ENCODE measurements at places on chromosomes 7 and 10.

DNA sequence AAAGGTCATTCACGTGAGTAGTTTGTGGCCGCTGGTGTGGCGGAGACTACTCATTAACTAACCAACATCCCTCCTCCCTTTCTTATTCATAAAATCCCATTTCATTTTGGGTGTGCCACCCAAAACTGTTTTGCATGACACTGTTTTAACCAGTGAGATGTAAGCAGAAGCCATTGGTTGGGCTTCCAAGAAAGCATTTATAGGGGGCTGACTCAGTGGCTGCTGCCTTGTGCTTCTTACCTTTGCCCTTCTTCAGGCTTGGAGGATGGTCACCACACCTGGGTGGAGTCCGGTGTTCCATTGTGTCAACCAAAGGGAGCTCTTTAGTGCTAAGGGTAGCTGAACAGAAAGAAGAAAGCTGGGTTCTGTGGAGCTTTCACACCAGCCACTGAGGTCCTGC is 37.2 kb upstream of the EPC1 start:
- no peak for DNase-seq

DNA sequence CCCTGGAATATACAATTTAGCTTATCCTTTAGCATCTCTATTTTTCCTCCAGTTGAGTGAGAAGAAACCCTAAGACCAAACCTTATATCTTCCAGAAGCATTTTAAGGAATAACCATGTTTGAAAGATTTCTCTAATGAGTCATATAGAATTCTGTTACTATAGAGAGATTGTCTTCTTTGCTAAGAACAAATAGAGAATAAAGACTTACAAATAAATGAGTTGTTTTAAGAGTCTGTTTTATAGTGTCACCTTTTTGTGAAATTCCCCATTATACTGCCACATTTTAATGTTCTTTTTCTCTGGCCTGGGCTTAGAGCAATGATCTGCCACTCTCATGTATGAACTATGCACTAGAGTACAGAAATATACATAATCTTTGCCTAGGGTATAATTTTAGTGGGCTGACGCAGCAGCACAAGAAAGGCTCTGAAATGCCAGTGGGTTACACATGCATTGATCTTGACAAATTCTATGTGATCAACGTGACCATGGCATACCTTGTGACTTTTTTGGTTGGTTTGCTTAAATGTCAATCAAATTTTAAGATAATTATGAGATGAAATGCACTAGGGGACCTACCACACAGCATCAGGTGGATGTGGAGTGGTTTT is 145.1 kb upstream of the MKLN1 start:
- no peak for DNase-seq

DNA sequence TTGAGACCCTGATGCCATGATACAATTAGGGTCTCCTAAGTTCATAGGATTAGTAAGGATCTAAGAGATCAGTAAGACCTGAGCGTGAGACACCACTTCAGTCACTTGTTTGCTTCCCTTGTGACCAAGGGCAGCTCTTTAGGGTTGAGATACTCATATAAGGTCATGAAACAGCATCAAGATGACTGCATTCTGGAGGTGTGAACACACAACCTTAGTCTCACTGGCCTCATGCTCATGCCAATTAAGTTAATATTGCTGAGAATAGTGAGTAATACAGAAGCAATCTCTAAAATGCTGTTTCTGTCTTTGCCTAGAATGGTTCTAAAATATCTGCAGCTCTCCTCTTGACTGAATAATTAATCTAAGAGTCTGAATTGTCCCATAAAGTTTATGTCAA is 39.6 kb upstream of the KLHL7 start:
- DNase-seq: no peak

GRCh38 chr7:92729172-92729571 is 107.2 kb downstream of the CDK6 start:
- DNase-seq: no peak

DNA sequence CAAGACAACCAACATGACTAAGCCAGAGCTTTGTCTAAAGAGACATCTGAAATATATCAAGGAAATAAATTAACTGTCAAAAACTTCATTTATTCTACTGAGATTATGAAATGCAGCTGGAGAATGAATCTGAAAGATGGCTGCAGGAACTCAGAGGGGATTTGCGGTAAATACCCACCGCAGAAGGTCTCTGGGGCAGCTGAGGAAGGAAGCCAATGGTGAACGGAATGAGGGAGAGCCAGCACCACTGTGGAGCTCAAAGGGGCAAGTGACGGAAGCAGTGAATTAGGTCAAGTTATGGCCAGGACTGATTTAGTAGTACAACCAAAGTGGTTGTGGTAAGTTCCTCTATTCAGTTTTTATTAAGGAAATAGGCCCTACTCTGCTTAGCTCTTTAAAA is 215.3 kb upstream of the GLI3 start:
- no peak for DNase-seq

DNA sequence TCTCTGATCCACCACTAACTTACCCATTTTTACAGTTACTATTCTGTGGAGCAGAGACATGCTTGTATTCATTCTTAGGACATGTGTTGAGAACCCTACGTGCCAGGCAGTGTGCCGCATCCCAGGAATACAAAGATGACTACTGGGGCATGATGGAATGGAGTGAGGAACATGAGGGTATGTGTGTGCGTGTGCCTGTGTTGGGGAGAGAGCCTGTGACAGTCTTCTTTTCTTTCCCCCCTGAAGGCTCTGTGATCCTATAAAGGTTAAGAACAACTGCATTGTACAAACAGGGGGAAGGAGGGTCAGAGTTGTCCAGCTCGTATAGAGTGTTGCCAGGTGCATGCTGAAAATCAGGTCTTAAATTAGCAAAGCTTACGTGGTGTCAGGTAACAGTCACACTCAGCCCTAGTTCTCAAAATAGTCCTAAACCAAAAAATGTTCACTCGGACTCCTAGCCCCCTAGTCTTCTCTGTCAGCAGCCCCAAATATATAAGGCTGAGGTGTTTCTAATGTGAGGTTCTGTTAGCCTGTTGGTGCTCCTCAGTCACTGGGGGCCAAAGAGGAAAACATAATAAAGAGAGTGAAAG is 161.9 kb downstream of the CELF2 start:
- DNase-seq: no peak

DNA sequence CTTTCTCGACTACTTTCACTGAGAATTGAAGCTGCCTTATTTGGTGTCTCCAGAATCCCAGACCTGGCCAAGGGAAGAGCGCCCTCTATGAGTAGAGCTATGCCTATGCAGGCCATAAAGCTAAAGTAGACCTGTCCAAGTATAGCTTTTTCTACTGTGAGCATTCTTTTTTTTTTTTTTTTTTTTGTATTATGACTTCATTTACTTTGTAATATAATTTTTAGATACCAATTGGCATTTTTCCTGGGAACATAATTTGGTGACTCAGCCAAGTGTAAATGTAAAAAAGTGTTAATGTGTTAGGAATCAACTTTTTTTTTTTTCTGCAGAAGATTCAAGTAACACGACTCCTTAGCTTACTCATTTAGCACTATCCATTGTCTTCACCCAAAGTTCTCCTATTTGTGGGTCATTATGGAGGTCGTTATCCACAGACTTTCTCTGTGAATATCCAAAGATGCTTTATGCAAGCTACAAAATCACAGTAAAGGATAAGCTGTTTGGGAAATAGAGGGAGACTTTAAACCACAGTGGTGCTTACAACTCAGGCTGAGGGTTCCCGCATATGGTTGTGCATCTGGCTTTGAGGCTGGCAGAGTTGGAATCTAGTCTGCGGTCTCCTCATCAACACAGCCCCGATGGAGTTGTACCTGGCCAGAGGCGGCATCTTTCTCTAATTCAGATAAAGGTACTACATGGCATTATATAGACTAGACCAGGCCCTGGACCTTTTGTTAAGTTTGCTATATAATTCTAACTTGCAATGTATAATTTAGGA is 1040.2 kb upstream of the SORCS1 start:
- peak; percentile 8 for DNase-seq

DNA sequence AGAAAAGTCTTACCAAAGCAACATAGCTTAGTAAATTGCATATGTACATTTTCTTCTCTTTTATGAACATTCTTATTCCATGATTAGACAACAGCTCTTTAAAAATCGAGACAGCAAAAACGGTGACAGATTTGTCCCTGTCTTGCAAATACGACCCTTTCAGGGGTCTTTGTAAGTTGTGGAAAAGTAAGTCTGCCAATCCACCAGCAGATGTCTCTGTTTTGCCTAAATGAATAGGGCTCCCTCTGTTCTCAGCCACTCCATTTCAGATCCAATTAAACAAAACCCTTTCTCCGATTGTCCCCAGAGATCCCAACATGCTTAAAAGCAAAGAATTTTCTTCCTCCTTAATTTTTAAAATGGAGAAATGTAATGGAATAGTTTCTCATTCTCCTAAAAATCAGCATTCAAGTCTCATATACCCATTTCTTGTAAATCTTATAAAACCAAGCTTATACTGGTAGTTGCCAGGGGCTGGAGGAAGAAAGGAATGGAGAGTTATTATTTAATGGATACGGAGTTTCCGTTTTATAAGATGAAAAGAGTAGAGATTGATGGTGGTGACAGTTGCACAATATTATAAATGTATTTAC is 61.0 kb upstream of the NFE2L3 start:
- DNase-seq: peak; percentile 44

DNA sequence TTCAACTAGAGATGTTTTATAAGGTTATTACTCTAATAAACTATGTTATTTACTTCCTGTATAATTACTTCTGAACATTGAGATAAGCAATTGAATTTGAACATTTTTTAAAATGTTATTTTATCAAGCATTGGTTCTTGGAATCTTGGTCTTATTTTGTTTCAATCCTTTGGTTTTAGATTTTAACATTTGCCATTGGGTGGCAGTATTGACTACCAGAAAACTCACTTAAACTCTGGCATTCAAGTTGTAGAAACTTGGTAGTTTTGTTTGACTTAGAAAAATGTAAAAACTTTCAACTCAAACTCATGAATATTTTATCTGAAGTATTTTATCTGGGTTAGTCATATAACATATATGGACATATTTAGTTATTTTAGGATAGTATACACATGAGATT is 48.1 kb downstream of the ATRNL1 start:
- peak; percentile 2 for DNase-seq

GRCh38 chr10:63901881-63902280 is 380.7 kb downstream of the REEP3 start:
- DNase-seq: no peak

GRCh38 chr7:48511080-48511479 is 339.8 kb downstream of the ABCA13 start:
- no peak for DNase-seq

GRCh38 chr7:133428326-133428725 is 175.4 kb downstream of the EXOC4 start:
- DNase-seq: no peak

- no peak for DNase-seq
These were observed 55.2 kb upstream of the KCNMA1 start for GRCh38 chr10:77692782-77693181.

DNA sequence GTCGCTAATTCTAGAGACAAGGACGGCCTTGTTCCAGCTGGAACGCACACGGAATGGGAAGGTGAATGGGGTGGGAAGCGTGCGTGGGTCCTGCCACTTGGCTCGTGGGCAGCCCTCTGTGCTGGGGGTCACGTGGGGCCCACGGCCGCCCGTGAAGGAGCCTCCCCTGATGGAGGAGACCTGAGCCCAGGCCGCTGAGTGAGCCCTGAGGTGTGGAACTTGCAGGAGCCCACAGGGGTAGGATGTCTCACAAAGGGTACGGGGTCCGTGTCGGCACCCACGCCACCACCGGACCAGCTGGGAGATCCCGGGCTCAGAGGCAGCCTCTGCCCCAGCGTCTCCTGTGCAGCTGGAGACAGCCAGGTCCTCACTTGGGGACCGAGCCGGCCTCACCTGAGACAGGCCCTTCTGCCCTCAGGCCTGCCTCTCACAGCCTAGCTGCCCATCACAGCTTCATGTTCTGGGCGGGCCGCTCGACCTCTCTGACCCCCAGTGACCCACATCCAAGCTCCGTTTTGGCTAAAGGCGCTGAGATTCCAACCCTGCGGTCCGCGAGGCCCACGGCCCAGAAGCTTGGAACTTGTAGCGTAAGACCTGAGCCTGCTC is 84.8 kb downstream of the FOXL3 start:
- DNase-seq: no peak

- no peak for DNase-seq
These were observed 104.0 kb downstream of the GRM3 start for GRCh38 chr7:86747698-86748097.

- DNase-seq: no peak
These were observed 83.0 kb upstream of the ADRB1 start for GRCh38 chr10:113960617-113961181.

GRCh38 chr7:28643188-28643569 is 230.9 kb downstream of the CREB5 start:
- no peak for DNase-seq

DNA sequence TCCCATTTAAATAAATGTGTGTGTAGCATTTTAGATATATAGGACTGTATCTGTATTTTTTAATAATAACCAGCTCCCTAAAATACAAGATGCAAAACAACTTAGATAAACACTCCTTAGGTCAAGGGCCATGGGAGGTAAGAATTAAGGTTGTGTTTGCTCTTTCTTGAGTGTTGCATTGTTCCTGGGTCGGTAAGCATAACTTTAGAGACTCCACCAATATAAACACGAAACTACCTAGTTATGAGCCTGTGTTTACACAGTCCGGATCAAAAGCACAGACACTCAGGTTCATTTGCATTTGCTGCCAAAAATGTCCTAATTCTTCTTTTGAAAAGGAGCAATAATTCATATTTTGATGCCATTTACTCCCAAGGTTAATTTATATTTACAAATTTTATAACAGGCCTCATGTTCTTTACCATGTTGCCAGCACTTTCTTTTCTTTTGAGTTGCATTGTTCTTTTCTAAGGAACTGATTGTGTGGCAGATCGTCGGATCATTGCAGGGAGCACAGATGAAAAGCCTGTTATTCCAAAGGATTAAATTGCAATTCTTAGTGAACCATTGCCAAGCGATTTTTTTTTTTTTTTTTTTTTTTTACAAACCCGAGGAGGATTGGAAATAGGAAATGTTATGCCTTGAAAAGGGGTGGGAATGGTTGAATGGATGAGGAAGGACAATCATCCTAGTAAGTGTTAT is 45.8 kb upstream of the GLCCI1 start:
- DNase-seq: no peak

DNA sequence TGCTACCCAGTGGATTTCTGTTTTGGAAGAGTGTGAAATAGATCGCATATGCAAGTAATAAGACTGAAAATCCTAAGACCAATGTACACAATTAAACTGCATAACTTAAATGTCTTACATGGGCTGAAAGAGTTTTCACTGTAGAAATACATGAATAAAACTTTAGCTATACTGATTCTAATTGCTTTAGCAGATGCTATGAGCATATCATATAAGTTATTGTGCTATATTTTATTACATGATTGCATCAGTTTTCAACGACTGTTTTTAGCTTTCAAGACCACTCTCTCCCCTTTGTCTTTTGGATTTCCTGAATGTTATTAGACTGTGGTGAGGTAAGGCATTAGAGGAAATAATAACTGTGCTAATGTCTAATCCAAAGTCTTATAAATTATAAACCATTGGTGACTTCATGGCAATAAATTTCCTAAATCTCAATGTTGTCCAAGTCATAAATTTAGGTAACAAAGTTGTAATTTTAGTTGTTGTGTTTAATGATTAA is 124.5 kb downstream of the SEMA3A start:
- DNase-seq: no peak

- DNase-seq: no peak
These were observed 91.3 kb downstream of the MKX start for GRCh38 chr10:27654284-27654683.

GRCh38 chr7:104963378-104963990 is 50.5 kb upstream of the KMT2E start:
- no peak for DNase-seq
